Activated CD4-positive, alpha-beta T cell treated with anti-CD3 and anti-CD28 coated beads, Interleukin-2, Interleukin-4, amounts not matched to agents 100 ng/mL and 50 ng/mL, durations not matched to agents 16 hours and 8 hours (primary cell): ENCODE measurements at places on chromosomes 4 and X.

GRCh38 chr4:172188248-172188988 lies 375.2 kb downstream of the GALNTL6 start:
- DNase-seq: no peak

- DNase-seq: no peak
Observed at GRCh38 chrX:47174846-47175587, 18.6 kb upstream of the UBA1 start.

DNA sequence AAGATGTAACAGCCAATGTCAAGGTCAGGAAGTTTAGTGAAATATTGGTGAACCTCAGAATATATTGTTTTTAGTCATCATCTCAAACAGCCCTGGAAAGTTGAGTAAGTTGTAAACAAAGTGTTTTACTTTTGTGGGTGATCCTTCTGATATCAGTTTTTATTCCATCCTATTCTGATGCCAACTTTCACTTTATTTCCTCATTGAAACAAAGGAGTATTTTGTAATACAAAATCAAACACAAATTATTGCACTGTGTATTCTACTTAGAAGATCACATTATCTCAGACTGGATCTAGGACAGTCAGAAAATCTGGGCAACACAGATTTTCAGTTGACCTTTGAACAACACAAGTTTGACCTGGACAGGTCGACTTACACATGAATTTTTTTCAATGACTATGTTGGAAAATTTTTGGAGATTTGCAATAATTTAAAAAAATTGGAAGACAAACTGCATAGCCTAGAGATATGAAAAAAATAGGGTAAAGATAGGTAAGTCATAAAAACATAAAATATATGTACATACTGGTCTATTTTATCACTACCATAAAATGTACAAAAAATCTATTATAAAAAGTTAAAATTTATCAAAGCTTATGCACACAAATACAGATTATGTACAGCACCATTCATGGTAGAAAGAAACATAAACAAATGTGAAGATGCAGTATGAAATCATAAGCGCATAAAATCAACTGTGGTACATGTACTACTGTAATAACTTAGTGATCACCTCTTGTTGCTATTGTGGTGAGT lies 709.1 kb upstream of the FAM241A start:
- no peak for DNase-seq

GRCh38 chrX:1011691-1012283 lies 200.7 kb downstream of the CRLF2 start:
- no peak for DNase-seq

DNA sequence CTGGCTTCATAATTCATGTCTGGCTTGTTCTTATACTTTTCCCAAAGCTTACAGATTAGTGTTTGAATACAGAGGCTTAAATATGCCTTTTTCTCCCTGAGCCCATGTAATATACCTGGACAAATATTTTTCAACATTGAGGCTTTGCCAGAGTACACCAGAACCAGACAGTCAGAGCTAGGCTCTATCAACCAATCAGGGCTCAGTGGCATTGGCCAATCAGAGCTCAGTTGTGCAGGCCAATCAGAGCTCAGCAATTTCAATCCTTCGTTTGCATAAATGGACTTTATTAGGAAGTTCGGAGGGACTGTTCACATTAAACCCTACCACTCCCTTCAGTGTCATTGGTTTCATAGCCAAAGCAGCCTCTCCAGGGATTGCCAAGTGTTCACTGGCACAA lies 51.2 kb upstream of the TMSB15B start:
- no peak for DNase-seq

GRCh38 chrX:118751950-118752783 lies 24.8 kb downstream of the IL13RA1 start:
- no peak for DNase-seq
